ENCODE measurements at places on chromosomes 6 and 20. TPM values are rescaled to one million over a fixed set of nuclear protein-coding genes. Genes with fewer than 3 reads are reported as not detected.
A peak's percentile ranks its signal among the peaks of the same experiment; 100 is the strongest.

DNA sequence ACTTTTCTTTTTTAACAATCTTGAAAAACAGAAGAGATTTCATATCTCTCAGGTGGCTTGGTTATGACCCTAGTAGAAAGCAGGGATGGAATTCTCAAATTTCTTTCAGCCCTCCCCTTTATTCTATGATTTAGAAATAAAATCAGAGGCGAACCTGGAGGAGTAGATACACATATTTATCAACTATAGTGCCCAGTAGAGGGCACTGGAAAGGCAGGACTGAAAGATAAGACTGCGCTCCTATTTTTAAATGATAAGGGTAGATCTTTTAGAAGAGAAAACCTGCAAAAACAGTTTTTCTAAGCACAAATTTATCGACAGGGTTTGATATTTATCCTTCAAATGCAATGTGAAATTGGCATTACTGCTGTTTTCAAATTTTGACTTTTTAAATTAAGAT is 1296.6 kb downstream of the EPHA7 start:
- DNase-seq = no peak

DNA sequence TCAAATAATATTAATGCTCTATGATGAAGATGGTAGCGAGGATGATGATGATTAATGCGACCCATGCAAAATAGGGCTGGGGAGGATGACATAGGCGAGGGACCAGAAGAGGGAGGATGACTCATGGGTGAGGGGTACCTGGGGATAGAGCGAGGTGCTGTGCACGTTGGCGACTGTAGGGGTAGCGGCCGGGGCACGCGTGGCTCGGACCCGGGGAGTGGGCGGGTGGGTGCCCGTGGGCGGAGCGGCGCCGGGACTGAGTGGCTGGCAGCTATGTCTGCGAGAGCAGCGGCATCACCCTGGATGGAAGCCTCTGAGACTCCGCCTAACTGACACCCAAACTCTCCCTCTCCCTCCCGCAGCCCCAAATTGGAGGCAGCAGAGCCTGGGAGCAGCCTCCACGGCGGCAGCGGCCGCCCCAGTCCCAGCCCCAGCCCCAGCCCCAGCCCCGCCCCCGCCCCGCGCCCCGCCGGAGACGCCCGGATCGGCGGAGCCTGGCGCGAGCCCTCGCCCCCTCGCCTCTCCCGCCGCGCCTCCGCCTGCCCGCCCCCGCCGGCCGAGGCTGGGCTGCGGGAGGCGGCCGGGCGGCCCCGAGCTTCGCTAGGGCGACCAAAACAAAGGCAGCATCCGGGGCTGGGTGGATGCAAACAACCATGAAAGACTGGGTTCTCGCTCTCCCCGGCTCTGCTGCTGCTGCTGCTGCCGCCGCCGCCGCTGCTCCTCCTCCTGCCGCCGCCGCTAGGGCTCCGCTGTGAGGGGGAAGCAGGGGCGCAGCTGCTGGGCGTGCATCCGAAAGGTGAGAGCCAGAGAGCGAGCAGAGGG is at the start of gene RIMS1:
RIMS1 (plus strand) TSS at position 367 of the 822 bp plus-strand sequence. CDS start 474 bp downstream, outside the sequence.
- DNase-seq = peak; percentile 33

- no peak for DNase-seq
Observed at GRCh38 chr6:154508573-154509375, 1.7 kb downstream of the CNKSR3 start.

- no peak for DNase-seq
Observed at GRCh38 chr20:17344790-17345189, 118.0 kb downstream of the PCSK2 start.

DNA sequence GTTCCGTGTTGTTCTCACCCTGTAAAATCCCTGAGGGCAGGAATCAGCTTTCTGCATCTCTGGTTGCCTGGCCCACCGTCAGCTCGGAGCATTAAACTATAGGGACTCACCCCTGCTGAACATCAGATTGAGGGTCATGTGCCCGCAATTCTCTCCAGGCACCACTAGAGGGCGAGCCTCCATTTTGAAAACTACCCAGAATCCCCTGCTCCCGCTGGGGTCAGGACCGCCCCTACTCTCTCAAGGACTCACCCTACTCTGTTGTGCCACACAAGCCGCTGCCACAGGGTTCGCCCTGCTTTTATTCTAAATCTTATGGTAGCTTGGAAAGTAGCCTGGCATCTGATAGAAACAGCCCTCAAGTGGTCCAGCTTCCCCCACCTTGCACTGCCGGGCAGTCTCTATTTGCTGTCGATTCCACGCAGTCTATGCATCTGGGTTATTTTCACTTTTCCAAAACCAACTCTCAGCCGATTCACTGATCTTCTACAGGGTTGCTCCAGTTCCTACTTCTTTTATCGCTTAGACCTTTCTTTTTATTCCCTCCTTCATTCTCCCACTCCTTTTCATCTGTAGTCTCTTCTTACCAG is 244.1 kb upstream of the QKI start:
- no peak for DNase-seq

DNA sequence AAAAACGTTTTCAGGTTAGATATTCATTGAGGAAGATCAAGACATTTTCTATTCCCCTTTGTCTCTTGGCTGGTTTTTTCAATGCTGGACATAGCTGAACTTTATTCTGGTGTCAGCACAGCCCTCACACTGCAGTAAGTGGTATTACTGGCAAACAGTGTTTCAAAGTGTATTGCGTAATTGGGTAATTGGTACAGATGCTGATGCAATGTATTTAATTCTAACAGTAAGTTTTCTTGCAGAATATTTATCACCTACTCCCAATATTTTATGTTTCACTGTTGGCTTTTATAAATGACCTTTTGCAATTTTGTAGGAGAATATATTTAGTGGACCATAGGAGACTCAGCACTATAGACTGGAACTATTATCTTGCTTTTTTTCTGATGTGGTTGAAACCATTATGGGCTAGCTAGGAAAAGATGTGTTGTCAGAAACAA is 287.6 kb upstream of the SOX4 start:
- DNase-seq = no peak

GRCh38 chr20:62064770-62065673 is 659 bp downstream of the TAF4 start:
- no peak for DNase-seq

GRCh38 chr6:62623846-62624532 is 338.0 kb upstream of the KHDRBS2 start:
- no peak for DNase-seq

Gene MYBL2
- 0.84 TPM for total RNA-seq

Gene IRF4
- 0.32 TPM for total RNA-seq

Gene MDFI
- total RNA-seq = 1.3 TPM

Gene LSM14B
- total RNA-seq = 58.4 TPM

Gene GCNT2
- total RNA-seq = 41.8 TPM

Gene HTR1E
- total RNA-seq = not detected

Gene MYT1
- total RNA-seq = 0.20 TPM

Gene MEP1A
- not detected for total RNA-seq
